ACHN (cell line): ENCODE measurements at places on chromosomes 7 and 10.

- no peak for DNase-seq
Observed at GRCh38 chr7:12028508-12028907, 182.6 kb upstream of the TMEM106B start.

GRCh38 chr10:72030762-72031543 is 57.4 kb downstream of the SPOCK2 start:
- no peak for DNase-seq

GRCh38 chr7:107446988-107447387 is 22.9 kb upstream of the GPR22 start:
- no peak for DNase-seq

DNA sequence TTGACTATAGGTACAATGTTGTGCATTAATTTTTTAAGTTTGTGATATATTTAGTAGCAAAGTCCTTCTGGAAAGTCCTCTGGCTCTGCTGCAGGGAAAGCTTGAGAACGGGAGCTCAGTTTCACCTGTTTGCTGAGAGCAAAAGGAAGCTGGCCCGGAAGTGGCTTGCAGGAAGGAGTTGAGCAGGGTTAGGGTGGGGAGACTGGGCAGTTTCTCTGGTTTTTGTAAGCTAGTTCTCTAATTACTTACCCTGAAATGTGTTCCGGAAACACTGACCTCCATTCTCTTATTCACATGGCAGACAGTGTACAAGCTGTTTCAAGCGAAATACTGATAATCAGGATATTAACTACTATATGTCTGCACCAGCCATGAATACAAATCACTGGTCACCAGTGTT is 22.3 kb downstream of the MAP3K8 start:
- DNase-seq = no peak

GRCh38 chr10:22712956-22713852 is 1.2 kb downstream of the PIP4K2A start:
- peak; percentile 18 for DNase-seq
